ENCODE measurements at places on chromosomes 5 and 9. TPM values are rescaled to one million over a fixed set of nuclear protein-coding genes. Genes with fewer than 3 reads are reported as not detected.

COL23A1 gene
- total RNA-seq = 0.10 TPM

TAF9 gene
- 116 TPM for total RNA-seq

EQTN gene
- total RNA-seq = not detected

PDE6A gene
- total RNA-seq = 0.22 TPM

Data from MCF 10A (cell line).